ENCODE measurements at places on chromosomes 16 and 17.

GRCh38 chr17:48483471-48484131 is 47.2 kb downstream of the HOXB1 start:
- peak; percentile 56 for DNase-seq

DNA sequence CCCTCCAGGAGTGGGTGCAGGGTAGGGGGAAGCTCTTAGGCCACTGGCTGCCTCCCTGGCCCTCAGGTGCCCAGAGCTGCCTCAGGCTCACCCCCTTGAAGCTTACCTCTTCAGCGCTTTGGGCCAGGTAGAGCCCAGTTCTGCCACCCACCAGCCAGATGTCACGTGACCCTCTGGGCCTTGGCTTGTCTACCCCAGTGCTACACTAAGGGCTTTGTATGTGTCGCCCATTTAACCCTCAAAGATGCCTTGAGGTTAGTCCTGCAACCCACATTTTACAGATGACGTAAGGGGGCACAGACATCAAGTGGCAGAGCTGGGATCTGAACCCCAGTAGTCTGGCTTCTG is 3.4 kb downstream of the HAS3 start:
- no peak for DNase-seq

- DNase-seq, result peak; percentile 69
Measured at GRCh38 chr16:89357055-89357816, 133.1 kb downstream of the ANKRD11 start.

- DNase-seq, result no peak
Measured at GRCh38 chr16:50500171-50500874, 47.9 kb upstream of the NKD1 start.

DNA sequence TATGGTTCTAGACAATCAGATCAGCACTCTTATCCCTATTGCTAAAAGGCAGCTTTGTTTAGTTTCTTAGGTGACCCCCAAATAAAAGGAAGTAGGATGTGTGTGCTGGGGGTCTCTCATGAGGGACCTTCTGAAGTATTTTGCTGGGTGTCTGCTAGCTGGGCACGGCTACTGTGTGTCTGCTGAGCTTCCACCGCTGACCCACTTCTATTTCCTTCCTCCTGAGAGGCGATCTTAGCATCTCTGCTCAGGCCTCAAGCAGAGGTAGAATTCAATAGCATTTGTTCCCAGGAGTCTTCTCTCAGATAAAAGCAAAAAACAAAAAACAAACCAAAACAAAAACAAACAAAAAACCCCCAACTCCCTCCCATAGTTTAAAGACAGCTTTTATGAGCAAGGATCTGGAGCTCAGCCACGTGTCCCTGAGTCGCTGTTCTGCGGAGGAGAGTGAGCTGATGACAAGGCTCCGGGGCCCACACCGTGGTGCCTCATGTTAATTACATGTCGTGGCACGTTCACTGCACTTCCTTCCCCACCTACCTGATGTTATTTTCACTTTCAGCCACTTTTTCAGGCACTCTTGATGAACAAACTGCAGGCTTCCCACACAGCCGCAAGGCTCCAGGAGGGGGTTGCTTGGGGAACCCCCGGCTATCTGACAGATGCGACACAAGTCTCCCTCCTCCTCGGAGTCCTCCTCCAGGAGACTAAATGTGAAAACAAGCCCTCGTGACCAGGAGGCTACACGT is 83.5 kb downstream of the MARCHF10 start:
- DNase-seq, result peak; percentile 82

DNA sequence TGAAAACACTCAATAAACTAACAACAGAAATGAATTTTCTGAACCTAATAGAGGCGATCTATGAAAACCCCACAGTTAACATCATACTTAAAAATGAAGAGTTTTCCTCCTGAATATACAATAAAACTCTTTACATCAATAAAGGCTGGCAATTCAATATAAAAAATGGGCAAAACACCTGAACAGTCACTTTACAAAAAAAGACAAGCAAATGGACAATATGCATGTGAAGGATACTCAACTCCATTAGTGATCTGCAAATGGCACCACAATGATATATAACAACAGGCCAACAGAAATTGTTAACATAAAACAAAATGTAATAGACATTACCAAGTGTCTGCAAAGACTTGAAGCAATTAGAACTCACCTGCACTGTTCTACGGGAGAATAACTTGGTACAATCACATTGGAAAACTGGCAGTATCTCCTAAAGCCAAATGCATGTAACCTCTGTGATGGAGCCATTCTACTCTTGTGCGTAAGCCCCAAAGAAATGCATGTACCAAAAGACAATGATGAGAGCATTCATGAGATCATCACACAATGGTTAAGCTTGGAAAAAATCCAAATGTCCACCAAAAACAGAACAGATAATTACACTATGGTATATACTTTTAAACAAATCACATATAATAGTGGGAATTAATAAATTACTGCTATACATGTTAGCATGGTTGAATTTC is 433.4 kb upstream of the MAF start:
- DNase-seq, result no peak

DNA sequence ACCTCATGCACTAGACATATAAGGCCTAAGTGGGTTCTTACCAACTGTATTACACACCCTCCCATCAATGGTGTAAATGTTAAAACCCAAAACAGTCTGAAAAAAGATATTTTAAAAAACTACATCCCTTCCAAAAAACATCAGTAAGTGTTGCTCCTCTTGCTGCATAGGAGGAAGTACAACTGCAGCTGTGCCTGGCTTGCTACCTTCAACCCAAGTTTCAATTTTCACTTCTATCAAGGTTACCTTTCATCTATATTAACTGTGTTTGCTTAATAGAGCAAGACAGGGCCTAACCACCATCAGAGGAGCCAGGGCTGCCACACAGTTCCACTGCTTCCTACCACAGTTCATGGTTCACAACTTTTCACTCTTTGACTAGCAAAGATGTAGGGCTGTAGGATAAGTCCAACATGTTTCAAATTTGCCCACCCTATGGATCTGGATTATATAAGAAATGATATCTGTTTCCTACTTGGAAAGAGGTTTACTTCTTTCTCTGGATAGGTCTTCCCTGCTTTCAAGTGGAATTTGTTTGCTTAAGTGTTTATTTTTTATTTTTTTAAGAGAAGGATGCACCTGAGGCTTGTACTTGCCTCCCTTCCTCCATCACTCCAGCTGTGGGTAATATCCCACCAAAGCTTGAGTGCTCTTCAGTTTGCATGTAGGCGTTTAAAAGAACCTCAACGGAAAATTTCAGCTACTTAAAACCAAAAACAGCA is 56.7 kb downstream of the GRB7 start:
- DNase-seq, result peak; percentile 40

GRCh38 chr16:59289151-59289550 is 555.0 kb upstream of the GOT2 start:
- no peak for DNase-seq

DNA sequence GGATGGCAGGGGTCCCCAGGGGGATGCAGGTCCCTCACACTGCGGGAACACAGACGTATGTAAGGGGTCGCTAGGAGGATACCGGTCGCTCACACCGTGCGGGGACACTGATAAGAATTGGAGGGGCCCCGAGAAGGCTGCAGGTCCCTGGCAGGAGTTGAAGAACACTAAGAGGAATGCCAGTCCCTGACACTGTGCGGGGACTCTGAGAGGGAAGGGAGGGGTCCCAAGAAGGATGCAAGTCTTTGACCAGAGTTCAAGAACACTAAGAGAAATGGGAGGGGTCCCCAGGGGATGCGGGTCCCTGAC is 510 bp downstream of the ERCC4 start:
- DNase-seq, result no peak

DNA sequence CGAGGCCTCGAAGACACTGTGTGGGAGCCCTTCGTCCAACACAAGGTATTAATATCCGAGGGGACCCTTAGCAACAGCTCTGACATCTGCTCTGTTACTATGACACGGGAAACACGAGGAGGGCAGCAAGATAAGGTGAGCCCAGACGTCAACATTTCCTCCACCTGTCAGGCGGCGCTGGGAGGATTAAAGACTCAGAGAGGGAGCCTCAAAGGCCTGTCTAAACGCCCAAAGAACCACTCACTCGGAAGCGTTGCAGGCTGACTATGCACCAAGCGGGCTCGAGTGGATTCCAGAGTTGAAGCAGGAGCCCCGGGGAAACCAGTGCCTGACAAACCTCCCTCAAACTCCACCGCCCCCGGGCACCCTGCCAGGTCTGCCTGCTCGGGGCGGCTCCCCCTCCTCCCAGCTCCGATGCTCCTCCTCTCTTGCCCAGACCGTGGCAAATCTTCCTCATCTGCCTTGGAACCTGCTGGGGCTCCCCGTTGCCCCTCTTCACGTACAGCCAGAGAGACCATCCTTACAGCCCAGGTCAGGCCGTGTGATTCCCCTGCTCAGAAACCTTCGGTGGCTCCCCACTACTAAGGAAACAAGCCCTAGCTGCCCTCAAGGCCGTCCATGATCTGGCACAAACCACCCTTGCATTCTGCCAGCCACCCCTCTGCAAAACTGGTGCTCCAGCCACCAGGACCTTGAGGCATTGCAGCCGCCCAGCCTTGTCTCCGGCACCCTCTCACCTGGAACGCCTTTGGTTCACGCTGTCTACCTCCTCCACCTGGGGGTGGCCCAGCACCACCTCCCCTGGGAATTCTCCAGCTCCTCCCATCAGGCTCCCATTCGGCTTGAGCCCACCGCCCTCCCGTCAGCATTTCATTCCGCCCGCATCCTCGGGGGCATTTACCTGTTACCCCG is 16.2 kb downstream of the RPH3AL start:
- DNase-seq, result peak; percentile 36

- DNase-seq, result no peak
Measured at GRCh38 chr17:66540131-66540781, 237.8 kb downstream of the PRKCA start.

- DNase-seq, result no peak
Measured at GRCh38 chr17:50495918-50496317, 12.3 kb upstream of the MYCBPAP start.

Measured in activated naive CD8-positive, alpha-beta T cell treated with anti-CD3 and anti-CD28 coated beads for 36 hours (primary cell).